ENCODE measurements at places on chromosomes 3 and 15.
A peak's percentile ranks its signal among the peaks of the same experiment; 100 is the strongest.

DNA sequence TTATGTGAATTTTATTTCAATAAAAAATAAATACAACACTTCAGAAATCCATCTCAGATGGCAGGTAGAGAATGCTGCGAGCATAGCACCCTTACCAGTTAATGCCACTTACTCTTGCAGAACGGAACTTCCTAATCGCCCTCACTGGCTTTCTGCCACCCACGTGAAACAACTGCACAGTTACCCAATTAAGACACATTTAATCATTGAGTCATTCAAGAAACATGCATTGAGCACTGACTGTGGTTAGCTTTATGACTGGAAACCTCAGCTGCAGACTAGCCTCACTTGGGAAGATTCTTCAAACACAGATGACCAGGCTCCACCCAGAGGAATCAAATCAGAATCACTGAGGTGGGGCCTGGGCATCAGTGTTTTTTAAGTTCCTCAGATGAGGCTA, 5.6 kb upstream of the MFGE8 start:
- no peak for DNase-seq

DNA sequence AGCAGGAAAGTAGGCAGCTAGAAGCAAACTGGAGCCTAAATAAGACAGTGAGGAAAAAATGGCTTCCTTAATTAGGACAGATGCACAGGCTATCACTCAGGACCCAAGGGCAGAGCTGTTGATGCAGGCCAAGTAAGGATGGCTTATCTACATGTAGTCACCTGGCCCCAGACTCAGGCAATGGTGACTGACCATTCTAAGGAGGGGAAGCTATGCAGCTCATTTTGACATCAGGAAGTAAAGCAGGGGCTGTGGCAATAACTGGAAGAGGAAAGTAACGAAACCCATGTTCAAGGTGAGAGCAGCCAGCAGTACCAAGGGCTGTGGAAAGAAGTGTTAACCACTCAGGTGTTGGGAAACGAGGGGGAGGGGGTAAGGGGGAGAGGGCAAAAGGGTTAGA, 16.2 kb downstream of the ACAD11 start:
- no peak for DNase-seq

- DNase-seq, result no peak
Measured at GRCh38 chr3:159637883-159638542, 350.6 kb upstream of the IL12A start.

DNA sequence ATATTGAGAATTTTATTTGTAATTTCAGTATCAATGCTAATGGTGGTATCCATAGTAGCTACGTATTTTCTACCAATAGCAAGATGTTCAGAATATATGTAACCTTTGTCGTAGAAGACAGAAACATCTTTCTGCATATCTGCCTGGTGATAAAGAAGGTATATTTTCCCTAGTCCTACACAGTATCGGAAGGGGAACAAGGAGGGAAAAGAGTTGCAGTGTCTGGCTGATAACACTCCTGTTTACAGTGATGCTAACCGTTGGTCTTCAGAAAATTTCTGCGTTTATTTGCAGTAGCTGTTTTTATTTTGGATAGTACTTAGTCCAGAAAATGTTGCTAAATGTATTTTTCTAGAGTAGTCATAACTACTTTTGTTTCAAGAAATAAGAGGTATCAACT, 25.2 kb downstream of the TSC22D2 start:
- no peak for DNase-seq

GRCh38 chr15:77636209-77636608, 3.5 kb upstream of the LINGO1 start:
- no peak for DNase-seq

DNA sequence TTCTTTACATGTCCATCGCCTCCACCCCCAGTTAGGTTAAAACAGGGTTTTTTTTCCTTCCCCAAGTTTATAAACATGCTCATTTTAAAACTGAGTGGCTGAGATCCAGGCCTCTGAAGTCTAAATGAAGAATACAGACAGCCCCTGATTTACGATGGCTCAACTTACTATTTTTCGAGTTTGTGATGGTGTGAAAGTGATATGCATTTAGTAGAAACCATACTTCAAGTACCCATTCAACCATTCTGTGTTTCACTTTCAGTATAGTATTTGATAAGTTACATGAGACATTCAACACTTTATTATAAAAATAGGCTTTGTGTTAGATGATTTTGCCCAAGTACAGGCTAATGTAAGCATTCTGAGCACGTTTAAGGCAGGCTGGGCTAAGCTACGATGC, 30.5 kb upstream of the GNB5 start:
- DNase-seq, result no peak

- no peak for DNase-seq
Measured at GRCh38 chr15:60695713-60696522, 217.0 kb upstream of the ICE2 start.

DNA sequence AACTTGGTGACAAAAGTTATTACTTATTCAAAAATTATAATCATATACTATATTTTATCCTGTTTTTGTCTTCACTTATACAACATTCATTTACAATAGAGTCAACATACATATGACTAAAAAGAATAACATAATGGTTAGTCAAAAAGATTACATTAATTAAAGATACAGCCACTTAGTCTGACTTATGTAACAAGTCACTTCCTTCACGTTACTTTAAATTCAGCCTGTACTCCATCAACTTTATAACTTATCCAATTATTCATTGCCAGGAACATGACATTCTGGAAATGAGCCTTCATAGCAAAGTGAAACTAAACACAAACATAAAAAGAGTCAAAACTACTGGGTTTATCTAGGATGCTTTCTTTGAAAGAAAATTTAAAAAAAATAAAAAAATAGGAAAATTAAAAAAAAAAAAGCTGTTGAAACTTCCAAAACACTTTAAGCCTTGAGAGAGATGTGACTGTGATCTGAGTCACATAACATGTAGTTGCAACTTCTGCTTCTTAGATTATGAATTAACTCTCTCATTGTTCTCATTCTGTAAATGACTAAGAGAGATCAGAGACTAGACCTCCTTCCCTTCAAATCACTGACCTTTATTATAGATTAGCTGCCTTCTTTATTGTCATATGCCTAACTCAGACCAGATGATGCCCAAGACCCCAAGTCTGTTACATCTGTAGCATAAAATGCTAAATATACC, 107.8 kb downstream of the MYRIP start:
- DNase-seq, result no peak

DNA sequence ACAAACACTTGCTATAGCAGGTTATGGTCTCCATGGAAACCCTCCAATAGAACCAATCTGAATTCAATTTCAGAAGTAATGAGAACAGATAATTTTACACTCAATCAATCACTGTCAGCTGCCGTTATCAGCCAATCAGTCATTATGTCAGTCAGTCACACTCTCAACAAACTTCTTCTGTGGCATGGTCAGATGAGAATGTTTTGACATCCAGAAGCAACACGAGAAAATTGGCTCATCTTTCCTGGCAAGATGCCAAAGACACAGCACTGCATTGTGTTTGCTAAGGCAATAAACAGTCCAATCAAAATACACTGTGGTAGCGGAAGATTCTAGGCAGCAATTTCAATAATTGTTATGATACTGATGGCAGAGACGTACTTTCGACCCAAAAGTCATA, 190.7 kb downstream of the RORA start:
- no peak for DNase-seq

DNA sequence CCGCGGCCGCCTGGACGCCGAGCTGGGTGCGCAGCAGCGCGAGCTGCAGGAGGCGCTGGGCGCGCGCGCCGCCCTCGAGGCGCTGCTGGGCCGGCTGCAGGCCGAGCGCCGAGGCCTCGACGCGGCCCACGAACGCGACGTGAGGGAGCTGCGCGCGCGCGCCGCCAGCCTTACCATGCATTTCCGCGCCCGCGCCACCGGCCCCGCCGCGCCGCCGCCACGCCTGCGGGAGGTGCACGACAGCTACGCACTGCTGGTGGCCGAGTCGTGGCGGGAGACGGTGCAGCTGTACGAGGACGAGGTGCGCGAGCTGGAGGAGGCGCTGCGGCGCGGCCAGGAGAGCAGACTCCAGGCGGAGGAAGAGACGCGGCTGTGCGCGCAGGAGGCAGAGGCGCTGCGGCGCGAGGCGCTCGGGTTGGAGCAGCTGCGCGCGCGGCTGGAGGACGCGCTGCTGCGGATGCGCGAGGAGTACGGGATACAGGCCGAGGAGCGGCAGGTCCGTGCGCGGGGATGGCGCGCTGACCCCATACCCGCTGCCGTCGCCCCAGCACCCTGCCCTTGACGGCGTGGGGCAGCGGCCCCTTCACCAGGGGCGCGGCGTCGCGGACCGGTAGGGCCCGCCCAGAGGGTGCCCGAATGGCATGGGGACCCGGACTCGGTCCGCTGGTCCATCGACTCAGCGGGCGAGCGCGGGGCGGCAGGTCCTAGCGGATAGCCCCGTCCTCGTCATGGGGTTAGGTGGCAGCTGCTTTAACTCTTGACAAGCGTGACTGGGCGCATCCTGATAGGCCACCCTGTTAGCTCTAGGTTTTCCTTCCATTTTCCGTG, 848 bp downstream of the SYNM start:
- DNase-seq, result no peak

GRCh38 chr3:13650210-13651056, 101.5 kb downstream of the FBLN2 start:
- DNase-seq, result no peak

GRCh38 chr3:115989684-115990421, 366.5 kb downstream of the GAP43 start:
- DNase-seq, result no peak

GRCh38 chr15:74592222-74592621, 23.4 kb upstream of the CLK3 start:
- DNase-seq, result no peak

- DNase-seq, result no peak
Measured at GRCh38 chr3:158839966-158840365, 38.1 kb downstream of the MFSD1 start.

GRCh38 chr3:104198131-104198530, 1168.6 kb upstream of the ALCAM start:
- DNase-seq, result no peak

DNA sequence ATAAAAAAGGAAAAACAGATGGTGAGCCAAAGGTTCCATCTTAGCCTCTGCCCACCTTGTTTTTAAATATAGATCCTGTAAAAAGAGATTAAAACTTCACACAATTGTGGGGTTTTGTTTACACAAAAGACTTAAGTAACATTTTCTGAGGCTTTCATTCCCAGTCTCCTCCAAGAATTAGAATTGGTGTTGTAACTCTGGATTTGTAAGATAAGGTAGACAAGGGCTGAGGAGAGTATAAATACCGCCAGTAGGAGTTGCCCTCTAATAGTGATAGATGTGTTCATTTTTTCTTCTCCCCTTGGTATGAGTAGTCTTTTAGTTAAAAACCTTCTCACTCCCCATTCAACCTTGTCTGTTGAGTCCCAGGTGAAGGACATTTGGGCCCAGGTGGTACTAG, 8.5 kb downstream of the MINDY2 start:
- no peak for DNase-seq

- DNase-seq, result no peak
Measured at GRCh38 chr3:45616158-45616557, 21.6 kb downstream of the LIMD1 start.

GRCh38 chr3:12044860-12045259, 40.7 kb downstream of the SYN2 start:
- DNase-seq, result no peak

GRCh38 chr3:31240466-31240865, 292.3 kb upstream of the STT3B start:
- DNase-seq, result no peak

- no peak for DNase-seq
Measured at GRCh38 chr3:77244981-77245380, 205.1 kb downstream of the ROBO2 start.

DNA sequence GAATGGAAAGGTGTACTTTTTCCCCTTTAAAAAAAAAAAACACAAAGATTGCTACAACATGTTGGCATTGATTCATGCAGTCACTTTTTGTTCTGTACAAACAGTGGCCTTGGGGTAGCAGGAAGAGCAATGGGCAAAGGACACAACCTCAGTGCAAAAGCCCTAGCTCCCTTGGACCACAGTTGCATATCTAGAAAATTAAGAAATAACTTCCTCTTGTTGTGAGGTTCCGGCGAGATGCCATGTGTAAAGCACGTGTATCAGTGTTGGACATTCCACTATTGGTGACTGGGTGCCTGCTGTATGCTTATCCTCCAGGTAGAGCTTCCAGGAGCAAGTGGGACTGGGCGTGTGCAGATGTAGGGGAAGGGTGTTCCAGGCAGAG, 164.5 kb downstream of the THSD4 start:
- DNase-seq, result no peak

- no peak for DNase-seq
Measured at GRCh38 chr3:174826069-174826468, 33.1 kb upstream of the NAALADL2 start.

DNA sequence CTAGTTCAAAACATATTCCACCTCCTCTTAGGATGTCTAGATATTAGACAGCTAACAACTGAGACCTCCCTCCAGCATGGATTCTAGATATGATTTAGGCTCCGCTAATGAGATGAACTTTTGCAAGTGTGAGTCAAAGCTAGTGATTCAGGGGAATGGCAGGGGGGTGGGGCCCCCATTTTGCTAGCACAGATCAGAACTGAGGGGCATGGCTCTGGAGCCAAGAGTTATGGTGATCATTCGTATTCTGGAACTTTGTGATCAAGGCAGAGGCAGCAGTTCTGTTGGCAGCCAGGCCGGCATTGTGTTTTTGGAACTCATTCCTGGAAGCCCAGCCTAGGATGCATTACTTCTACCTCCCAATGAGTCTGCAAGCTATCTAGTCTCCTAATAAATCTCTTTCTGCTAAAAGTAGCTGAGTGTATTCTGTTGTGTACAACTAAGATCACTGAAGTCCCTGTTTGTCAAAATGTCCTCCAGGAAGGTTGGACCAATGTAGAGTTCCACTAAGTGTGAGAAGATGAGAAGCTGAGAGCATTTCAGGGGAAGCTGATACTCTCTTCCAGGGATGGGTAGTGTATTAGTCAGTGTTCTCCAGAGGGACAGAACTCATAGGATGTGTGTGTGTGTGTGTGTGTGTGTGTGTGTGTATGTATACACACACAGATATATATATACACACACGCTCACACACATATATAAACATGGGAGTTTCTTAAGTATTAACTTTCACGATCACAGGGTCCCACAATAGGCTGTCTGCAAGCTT, 312.7 kb downstream of the TLE3 start:
- DNase-seq, result no peak

GRCh38 chr3:170809007-170809974, 60.7 kb downstream of the RPL22L1 start:
- peak; percentile 42 for DNase-seq

- DNase-seq, result peak; percentile 32
Measured at GRCh38 chr3:34229876-34230275, 431.4 kb downstream of the PDCD6IP start.

- no peak for DNase-seq
Measured at GRCh38 chr15:33161209-33161608, 33.3 kb downstream of the FMN1 start.

GRCh38 chr3:82085851-82086475, 324.5 kb upstream of the GBE1 start:
- no peak for DNase-seq

DNA sequence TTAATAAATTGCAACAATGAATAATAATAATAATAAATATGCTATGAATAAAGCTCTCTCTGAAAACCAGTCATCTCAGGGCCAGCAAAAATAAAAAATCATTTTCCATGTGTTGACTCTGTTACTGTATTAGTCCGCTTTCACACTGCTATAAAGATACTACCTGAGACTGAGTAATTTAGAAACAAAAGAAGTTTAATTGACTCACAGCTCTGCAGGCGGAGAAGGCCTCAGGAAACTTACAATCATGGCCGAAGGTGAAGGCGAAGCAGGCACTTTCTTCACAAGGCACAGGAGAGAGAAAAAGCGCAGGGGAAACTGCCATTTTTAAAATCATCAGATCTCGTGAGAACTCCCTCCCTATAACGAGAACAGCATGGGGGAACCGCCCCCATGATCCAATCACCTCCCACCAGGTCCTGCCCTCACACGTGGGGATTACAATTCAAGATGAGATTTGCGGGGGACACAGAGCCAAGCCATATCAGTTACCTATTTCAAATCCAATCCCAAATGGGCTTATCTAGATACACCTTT, 224.1 kb downstream of the IGSF11 start:
- DNase-seq, result no peak
